ENCODE measurements at places on chromosomes 16 and 17.

DNA sequence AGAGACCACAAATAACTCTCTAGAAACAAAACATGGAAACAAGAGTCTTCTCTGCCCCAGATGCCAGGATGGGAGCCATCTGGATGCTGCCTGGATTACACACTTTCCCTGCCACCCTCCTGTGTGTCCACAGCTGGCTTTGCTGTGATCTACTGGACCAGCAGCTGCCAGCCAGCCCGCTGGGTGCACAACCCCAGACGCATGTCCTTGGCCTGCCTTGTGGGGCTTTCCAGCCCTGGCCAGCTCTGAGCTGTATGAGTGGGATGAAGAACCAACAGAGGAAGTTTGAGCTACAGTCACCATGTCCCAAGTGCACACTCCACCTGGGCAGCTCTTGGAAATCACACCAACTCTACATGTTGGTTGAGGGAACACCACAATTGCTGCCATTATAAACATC lies 57.0 kb upstream of the TNRC6C start:
- DNase-seq: no peak

- peak; percentile 44 for DNase-seq
These were observed 5.1 kb downstream of the CYB5D1 start for GRCh38 chr17:7862692-7863437.

GRCh38 chr17:17732444-17732843 lies 51.2 kb downstream of the RAI1 start:
- DNase-seq: no peak

DNA sequence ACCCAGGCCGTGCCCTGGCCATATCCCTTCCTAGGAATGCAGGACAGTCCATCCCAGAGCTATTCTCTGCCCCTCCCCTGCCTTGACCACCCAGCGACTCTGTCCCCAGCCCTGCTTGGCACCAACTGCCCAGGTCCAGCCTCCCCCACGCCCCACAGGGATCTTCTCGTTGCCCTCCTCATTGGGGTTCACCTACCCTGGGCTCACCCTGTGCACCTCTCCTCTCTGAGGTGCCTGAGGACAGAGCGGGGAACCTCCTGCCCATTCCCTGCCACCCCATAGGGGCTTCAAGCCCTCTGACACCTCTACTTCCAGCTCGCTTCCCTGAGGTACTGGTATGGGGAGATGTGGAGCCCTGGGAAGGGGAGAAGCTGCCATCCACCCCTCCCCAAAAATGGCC lies 6.2 kb upstream of the MPP2 start:
- DNase-seq: no peak

Measured in HEK293T (cell line).